ENCODE measurements at places on chromosomes 5 and 9.

- no peak for DNase-seq
Observed at GRCh38 chr9:97617939-97618416, 15.2 kb downstream of the TSTD2 start.

DNA sequence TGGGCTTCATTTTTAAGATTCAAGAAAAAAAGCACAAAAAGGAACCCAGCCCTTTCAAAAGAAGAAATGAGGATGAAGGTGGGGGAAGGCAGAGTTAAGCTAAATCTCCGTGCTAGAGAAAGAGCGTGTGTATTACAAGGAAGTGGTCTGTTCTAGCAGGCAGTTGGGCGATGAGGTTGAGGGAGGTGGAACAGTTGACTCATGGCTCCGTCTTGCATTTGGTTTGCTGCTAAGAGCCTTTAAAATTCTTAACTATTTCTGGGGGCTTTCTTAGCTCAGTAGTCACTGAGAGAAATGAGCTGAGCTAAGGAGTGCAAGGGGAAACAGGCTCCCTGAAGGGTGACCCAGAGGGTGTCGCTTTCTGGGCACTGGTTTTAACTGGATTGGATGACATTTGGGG, 117.4 kb downstream of the GCNT1 start:
- DNase-seq, result no peak

GRCh38 chr5:169226895-169227294, 74.0 kb downstream of the SLIT3 start:
- DNase-seq, result no peak

DNA sequence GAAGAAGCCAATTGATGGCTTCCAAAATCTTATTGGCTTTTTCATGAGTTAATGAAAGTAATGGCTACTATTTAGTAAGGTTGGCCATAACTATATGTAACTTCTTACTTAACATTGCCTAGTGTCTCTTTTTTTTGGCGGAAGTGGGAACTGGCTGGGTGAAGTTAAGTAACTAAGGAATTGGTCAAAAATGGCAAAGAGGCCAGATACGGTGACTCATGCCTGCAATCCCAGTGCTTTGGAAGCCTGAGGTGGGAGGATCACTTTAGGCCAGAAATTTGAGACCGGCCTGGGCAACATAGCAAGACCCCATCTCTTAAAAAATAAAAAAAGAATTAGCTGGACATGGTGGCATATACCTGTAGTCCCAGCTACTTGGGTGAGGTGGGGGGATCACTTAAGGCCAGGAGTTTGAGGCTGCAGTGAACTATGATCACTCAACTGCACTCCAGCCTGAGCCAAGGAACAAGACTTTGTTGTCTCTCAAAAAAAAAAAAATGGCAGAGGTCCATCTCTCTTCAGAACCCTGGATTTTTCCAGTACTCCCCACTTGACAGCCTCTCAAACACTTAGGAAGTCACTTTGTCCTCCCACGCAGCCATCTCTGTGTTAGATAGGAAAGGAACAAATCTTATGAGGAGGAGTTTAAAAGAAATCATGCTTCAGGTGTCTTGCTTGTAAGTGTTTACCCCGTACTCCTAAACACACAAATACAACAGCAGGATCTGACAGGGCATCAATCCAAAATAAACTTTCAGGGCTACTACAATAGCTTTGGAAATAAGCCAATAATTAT, 75.7 kb downstream of the TEK start:
- peak; percentile 71 for DNase-seq

DNA sequence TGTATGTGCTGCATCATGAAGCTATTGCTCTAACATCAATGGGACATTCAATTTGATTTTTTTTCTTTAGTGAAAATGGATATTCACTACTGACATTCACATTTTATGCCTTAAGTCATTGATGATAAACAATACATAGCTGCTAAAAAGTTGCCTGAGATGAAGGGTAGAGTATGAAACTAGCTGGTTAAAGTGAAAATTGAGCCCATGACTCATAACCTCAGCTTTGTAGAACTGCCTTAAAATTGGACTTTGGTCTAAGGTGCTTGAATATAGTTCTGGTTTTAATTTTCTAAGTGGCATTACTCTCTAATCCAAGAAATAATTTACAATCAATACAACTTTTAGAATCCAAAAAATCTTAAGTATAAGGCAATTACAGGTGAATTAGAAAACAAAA, 740.4 kb upstream of the RIOK2 start:
- no peak for DNase-seq

- no peak for DNase-seq
Observed at GRCh38 chr9:37995961-37996818, 72.8 kb downstream of the SHB start.

GRCh38 chr9:70557661-70558369, 143.4 kb upstream of the KLF9 start:
- no peak for DNase-seq

DNA sequence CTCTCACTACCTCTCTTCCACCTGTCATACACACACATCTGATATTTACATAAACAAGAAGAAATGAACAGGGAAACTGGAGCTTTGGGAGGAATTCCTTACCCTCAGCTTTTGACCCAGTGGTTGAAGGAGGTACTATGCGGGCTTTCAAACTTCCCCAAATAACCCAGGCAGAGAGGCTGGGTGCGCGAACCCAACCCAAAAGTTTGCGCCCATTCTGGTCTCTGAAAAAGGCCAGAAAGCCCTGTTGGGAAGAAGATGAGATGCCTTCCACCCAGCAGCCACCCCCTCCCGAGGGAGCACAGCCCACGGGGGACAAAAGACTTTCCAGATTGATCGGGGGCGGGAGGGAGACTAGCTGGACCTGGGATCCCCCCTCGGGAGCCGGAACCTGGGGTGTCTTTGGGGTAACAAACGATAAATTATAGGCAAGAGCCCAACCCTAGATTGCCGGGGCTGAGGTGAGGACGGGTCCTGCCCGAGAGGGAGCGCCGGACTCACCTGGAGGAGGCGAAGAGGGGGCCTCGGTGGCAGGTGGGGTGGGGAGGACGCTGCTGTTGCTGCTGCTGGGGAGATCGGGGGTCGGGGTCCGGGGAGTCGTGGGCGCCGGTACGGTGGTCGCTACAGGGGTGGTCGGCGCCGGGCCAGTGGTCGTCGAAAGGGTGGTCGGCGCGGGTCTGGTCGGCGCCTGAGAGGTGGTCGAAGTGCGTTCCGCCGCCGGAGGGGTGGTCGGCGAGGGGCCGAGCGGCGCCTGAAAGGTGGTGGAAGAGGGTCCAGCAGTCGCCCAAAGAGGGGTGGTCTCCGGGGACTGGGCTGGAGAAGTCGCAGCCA, 798 bp downstream of the MEGF9 start:
- DNase-seq, result no peak

DNA sequence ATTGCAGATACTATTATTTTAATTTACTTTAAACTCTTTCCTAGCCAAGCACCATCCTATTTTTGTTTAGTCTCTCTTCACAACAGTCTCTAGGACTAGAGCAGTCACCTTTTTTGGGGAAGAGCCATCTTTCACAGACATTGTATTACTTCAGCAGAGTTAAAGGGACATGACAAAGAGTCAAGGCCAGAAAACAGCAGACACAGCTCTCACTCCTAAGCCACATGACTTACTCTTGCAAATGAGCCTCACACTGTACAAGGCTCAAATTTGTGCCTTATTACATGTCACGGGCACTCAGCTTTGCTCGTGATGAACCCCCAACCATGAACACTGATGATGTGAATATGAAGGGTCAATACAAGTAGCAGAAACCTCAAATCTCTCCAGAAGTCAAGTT, 104.3 kb downstream of the ZNF608 start:
- no peak for DNase-seq

- no peak for DNase-seq
Observed at GRCh38 chr5:179187681-179188575, 127.8 kb downstream of the ZNF354C start.

- DNase-seq, result no peak
Observed at GRCh38 chr9:27371382-27371781, 74.4 kb upstream of the EQTN start.

DNA sequence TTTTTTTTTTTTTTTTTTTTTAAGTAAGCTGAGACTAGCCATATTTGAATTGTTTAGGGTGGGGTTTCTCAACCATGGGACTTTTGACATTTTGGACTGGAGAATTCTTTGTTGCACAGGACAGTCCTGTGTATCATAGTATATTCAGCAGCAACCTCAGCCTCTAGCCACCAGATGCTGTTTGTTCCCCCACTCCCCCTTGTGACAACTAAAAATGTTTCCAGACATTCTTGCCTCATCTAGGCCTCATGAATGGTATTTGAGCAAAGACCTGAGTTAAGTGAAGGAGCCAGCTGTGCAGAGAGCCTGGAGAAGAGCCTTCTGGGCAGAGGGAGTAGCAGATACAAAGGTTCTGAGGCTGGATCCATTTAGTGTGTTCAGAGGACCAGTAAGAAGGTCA, 155.9 kb downstream of the SGCD start:
- DNase-seq, result no peak

DNA sequence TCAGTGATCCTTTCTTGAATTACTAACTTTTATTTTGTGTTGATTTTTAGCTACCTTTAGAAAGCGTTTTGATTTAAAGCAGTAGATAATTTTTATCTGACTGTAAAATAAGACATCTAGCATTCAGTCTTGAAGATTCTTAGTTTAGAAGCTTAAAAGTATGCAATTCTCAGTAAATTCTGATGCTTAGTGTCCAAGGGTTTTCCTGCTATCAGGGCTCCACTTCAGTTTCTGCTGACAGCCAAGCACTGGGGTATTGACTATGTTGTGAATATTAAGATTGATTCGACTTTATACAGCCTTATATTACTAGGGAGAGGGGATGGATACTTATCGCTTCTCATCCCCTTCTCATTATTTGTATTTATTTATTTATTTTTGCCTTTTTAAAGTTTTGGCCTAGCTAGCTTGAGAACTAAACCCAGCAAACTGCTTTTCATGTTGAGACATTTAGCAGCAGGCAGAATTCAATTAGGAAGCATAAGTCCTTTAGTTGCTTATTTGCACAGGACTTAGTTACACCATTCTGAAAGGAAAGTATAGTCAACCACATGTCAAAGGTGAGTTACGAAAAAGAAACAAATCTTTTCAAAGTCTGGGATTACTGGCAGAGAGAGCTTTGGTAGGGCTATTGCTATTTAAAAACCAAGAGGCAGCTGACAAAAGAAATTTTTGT, 2.9 kb downstream of the PBX3 start:
- no peak for DNase-seq

- DNase-seq, result peak; percentile 45
Observed at GRCh38 chr5:55533521-55534435, 986 bp downstream of the PLPP1 start.

GRCh38 chr5:7897014-7897600, 28.2 kb downstream of the MTRR start:
- peak; percentile 10 for DNase-seq

DNA sequence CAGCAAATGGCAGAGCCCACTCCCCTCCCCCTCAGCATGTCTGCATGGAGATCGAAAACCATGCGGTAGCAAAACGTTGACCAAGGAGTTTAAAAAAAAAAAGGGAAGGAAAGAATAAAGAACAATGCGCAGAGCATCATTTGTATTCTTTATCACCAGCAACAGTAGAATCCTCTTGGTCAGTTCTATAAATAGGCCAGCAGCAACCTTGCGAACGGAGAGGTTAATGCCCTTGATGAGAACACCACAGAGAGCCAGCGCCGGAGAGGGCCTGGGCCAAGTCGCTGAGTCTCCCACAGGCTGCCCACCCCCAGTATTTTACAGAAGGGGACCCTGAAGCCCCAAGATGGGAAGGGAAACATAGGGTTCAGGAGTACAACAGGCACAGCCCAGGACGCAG, 22.7 kb downstream of the WHRN start:
- DNase-seq, result no peak

DNA sequence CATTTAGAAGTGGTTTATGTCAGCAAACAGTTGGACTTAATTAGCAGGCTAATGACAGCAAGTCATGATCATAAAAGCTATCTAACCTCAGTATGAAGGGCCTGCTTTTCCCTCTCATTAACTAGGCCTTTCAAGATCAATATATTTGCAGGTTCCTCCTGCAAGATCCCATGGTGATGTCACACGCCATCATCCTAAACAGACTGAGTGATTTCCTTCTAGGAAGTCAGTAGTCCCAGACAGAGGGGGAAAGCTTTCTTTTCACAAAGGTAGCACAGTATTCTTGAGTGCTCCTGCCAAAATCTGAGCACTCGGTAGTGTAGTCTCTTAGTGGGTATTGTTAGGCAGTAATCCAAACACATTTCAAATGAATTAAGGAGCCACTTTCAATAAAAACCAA, 52.5 kb downstream of the UIMC1 start:
- peak; percentile 68 for DNase-seq

DNA sequence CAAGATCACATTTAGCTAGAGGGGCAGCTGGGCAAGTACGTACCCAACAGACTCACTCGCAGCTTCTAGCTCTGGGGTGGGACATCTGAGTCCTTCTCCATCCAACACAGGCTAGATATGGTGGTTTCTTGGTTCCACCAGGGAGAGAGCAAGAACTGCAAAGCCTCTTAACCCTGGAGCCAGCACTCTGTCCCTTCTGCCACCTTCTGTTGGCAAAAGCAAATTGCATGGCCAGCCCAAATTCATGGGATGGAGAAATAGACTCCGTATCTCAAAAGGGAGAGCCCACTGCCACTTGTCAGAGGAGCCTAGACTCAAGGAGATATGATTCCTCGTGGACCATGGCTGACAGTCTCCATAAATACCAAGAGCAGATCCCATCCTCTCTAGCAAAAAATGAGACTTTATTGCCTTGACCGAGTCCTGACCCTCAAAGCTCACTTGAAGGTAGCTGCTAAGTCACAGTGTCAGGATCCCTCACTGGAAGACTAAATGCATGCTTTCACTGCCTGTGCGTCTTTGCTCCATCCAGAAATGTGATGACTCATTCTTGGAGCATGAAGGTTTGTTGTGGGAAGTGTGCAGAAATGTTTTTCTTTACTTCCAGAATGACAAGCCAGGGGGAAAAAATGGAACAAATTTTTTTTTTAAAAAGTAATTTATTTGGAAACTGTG, 28.8 kb upstream of the ROR2 start:
- DNase-seq, result no peak

DNA sequence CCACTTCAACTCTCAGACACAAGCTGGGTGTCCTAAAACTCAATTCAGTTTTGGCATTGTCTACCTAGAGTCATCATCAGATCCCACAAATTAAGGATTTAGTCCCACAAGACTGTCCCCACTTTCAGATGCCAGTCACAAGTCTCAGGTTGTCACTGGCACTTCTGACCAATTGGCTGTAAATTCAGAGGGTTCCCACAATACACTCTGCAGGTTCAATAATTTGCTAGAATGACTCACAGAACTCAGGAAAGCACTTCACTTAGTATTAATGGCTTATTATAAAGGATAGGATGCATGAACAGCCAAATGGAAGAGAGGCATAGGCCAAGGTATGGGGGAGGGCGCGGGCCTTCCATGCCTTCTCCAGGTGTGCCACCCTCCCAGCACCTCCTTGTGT, 209.1 kb downstream of the SREK1 start:
- no peak for DNase-seq

Measured in NCI-H1105 treated with DMSO at 0.1 percent for 48 hours (cell line).